ENCODE measurements at places on chromosomes 1 and 21.

DNA sequence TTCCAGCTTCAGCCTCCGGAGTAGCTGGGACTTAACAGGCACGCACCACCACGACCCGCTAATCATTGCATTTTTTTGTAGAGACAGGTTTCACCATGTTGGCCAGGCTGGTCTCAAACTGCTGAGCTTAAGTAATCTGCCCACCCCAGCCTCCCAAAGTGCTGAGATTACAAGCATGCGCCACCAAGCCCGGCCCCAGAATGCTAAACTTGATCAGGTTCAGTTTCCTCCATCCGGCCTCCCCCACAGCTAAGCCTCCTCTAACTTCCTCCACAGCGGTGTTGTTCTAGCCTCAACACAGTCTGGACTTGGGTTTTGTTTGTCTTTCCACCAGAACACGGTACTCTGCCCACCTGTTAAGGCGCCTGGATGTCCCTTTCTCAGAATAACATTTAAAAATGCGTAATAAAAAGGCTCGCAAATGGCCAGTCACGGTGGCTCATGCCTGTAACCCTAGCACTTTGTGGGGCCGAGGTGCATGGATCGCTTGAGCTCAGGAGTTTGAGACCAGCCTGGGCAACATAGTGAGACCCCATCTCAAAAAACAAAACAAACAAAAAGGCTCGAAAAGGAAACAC, 2.4 kb downstream of the PARP1 start:
- DNase-seq = peak; percentile 72

DNA sequence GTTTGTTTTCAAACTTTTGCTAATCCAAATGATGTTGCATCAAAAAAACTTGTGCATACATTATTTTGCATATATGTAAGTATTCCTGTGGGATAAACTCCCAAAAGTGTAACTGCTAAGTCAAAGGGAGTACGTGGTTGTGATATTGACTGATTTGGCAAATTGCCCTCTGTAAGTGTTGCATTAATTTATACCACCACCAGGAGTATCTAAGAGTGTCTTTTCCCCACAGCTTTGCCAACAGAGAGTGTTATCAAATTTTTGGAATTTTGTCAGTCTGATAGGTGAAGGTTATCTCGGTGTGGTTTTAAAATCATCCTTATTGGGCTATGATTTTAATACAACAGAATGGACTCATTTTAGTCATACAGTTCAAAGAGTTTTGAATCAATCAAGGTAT, 30.1 kb upstream of the PARP1 start:
- DNase-seq = peak; percentile 16

- no peak for DNase-seq
Measured at GRCh38 chr1:157166590-157166989, 28.4 kb upstream of the ETV3 start.

DNA sequence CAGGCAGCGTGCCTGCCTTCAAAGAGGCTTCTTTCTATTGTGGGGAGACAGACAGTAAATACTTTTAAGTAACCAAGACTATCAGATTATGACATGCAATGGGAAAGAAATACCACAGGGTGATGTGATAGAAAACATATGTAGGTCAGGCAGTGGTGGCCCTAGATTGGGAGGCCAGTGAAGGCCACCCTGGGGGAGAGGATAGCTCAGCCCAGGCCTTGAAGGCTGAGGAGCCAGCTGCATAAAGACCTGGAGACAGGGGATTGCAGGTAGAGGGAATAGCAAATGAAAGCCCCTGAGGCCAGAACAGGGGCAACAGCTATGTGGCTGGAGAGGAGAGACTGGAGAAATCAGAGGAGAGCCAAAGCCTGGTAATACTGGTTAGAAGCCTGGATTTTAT, 4.0 kb downstream of the SOX13 start:
- DNase-seq = no peak

- DNase-seq = no peak
Measured at GRCh38 chr1:12556957-12557935, 60.8 kb downstream of the DHRS3 start.

- no peak for DNase-seq
Measured at GRCh38 chr21:41891132-41891531, 12.0 kb upstream of the PRDM15 start.

- no peak for DNase-seq
Measured at GRCh38 chr21:40706806-40707655, 139.9 kb downstream of the DSCAM start.

DNA sequence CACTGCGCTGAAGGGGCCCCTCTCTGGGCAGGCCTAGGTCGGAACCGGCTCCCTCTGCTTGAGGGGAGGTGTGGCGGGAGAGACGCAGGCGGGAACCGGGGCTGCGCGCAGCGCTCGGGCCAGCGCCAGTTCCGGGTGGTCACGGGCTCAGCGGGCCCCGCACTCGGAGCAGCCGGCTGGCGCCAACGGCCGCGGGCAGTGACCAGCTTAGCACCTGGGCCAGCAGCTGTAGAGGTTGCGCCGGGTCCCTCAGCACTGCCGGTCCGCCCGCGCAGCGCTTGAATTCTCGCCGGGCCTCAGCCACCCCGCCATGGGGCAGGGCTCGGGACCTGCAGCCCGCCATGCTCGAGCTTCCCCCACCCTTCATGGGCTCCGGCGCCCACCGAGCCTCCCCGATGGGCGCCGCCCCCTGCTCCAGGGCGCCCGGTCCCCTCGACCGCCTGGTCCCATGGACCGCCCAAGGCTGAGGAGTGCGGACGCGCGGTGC, 254.6 kb downstream of the COL11A1 start:
- no peak for DNase-seq

GRCh38 chr1:217617126-217617525, 13.8 kb downstream of the GPATCH2 start:
- no peak for DNase-seq

DNA sequence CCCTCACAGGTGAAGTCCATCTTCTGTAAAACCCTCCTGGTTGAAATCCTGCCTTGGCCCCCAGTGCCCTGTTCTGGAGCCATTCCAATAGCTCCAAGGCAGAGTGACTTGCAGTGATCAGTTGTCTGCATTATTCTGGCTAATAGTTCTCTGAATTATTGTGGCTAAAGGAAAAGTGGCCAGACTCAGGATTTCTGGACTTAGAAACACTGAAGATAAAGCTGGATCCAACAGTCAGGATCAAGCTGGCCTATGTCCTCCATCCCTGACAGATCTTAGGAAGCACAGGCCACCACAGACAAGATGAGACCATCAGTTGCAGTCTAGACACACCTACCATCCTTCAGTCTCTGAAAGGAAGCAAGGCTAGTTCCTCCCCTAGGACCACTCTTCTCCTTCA, 801 bp upstream of the C2CD4D start:
- DNase-seq = no peak

DNA sequence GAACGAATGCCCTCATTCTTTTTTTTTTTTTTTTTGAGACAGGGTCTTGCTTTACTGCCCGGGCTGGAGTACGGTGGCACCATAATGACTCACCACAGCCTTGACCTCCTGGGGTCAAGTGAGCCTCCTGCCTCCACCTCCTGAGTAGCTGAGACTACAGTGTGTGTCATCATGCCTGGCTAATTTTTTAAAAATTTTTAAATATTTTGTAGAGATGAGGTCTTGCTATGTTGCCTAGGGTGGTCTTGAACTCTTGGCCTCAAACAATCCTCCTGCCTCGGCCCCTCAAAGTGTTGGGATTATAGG, 69.4 kb downstream of the ALG14 start:
- no peak for DNase-seq

DNA sequence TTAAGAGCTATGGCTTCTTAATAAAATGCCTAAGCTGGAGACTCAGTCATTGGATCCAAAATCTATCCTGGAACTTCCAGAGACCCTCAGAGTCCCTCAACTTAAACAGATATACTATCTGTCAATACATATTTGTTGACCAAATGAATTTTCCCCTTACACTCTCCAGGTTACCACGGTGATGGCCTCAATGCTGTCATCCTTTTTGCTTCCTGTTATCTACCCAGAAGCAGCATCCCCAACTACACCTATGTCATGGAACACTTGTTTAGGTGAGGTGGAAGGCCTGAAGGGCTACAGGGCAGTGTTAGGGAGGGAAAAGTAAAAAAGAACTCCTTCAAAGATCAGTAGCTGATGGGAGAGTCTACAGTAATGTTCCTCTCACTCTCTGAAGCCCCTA, 4.4 kb upstream of the C1orf56 start:
- DNase-seq = no peak

DNA sequence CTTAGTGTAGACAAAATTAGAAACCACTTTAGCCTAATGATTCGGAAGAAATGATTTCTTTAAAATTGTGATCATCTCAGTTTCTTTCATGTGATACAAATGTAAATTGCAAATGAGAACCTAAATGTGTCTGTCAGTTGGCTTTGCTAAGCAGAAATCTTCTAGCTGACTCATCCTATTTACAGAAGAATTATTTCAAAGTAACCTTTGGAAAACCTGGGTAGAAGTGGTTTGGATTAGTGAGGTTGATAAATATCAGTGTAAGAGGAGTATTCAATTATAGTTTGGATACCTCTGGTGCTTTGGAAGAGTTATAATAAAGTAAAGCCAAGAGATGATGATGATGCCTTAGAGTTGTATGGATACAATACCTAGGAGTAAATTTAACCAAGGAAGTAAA, 37.4 kb downstream of the CC2D1B start:
- DNase-seq = no peak

GRCh38 chr1:226672339-226672762, 66.7 kb downstream of the ITPKB start:
- DNase-seq = no peak

- DNase-seq = no peak
Measured at GRCh38 chr21:37032877-37033471, 26.5 kb downstream of the RIPPLY3 start.

DNA sequence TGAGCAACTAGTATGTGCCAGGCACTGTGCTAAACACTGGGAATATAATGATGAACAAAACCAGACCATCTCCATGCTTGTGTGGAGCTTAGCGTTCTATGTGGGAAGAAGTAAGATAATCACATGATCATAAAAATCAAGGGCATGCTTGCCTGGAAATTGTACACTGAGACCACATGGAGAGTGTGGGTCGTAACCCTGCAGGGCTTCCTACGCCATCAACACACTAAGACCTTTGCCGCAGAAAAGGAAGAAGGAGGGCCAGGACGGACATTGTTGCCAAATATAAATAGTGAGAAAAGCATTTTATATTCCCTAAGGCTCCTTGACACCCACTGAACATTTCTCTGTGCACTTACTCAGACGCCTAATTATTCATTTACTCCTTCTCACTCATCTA, 388.1 kb upstream of the VAMP3 start:
- no peak for DNase-seq

DNA sequence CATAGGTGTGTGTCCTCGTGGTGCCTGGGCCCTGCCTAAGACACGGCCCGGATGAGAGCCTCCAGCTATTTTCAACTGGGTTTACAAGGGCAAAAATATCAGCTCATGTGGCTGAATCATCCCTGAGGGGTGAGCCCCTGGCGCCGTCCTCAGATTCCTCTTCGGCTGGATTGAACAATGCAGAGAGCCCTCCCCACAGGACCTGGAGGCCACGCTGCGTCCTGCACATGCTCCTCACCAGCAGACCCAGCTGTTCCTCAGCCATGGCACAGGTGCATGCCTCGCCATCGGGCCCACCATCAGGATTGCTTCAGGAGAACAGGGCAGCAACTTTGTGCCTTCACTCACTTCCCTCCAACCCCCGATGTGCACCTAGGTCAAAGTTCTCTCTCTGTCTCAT, 35.3 kb downstream of the TFF3 start:
- DNase-seq = no peak

GRCh38 chr1:75100481-75101092, 33.6 kb upstream of the LHX8 start:
- no peak for DNase-seq

DNA sequence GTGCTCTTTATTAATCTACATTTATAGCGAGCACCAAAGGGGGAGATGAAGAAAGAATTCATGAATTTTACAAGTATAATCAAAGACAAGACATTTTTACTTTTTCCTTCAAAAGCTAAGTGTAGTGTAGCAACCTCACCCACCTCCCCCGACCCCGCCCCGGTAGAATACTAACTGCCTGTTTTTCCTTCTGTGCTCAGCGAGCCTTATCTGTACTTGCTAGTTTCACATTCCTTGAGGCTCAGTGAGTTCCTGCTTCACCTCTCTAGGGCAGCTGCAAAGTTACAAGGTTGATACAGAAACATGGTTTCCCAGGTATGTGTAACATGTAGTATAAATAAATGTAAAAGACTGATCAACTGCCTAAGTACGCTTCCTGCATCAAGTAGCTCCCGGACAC, 86.5 kb downstream of the LIPI start:
- no peak for DNase-seq

- DNase-seq = peak; percentile 69
Measured at GRCh38 chr1:167542109-167543032, 11.2 kb downstream of the CREG1 start.

DNA sequence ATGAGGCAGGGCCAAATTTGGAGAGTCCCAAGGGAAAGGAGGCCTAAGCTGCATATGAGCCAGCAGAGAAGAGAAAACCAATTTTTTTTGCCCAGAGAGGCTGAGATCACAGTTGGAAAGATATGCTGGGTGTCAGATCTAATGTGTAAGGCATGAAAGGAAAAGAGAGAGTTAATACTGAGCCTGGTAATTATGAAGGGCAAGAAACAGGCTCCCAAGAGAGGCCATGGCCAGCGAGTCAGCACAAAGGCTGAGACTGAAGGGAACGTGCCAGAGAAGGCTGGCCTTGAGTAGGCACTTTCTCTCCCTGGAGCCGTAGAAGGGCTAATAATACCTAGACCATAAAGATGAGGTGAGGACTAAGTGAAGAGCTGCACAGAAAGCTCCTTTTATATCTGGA, 31.8 kb upstream of the BEND5 start:
- no peak for DNase-seq

GRCh38 chr1:61425040-61425439, 299.9 kb downstream of the TM2D1 start:
- DNase-seq = no peak

DNA sequence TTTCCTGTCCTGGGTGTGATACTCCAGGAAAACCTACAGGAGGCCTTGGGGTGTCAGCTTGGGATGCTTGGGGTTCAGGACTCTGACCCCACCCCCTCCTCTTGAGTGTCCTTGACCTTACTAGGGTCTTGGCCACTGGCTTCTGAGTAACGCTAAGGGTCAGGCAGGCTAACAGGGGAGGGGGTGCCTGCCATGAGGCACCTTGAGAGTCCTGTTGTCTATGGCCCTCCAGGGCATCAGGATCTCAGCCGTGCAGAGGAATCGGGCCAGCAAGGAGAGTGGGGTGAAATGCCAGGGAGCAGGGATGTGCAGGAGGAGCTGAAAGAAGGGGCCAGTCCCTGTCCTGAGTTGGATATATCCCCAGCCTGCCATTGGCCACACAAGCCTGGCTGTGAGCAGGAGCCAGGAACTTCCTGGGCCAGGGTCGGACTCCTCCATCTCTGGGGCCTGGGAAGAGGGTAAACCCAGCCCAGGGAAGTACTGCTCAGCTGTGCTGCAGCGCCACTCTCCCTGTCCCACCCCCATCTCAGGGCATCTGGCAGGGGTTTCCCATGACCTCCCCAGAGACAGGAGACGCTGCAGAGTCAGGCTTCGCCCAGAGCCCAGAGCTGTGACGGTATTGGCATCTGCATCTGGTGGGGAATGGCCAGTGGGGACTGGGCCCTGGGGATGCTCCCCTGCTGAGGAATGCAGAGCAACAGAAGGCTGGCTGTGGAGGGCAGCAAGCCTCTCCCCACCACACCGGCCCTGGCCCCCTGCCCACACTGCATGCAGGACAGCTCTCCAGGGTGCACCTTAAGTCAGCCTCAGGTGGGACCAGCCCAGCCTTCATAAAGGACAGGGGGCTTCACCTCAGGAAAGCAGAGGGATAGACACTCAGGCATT, 6.3 kb downstream of the KIF21B start:
- DNase-seq = no peak

Data from MM.1S (cell line).